Stimulated activated CD8-positive, alpha-beta memory T cell treated with anti-CD3 and anti-CD28 coated beads, Interleukin-15, amount 100 ng/mL, for 1 hour (primary cell): ENCODE measurements at places on chromosomes 6 and 20.

DNA sequence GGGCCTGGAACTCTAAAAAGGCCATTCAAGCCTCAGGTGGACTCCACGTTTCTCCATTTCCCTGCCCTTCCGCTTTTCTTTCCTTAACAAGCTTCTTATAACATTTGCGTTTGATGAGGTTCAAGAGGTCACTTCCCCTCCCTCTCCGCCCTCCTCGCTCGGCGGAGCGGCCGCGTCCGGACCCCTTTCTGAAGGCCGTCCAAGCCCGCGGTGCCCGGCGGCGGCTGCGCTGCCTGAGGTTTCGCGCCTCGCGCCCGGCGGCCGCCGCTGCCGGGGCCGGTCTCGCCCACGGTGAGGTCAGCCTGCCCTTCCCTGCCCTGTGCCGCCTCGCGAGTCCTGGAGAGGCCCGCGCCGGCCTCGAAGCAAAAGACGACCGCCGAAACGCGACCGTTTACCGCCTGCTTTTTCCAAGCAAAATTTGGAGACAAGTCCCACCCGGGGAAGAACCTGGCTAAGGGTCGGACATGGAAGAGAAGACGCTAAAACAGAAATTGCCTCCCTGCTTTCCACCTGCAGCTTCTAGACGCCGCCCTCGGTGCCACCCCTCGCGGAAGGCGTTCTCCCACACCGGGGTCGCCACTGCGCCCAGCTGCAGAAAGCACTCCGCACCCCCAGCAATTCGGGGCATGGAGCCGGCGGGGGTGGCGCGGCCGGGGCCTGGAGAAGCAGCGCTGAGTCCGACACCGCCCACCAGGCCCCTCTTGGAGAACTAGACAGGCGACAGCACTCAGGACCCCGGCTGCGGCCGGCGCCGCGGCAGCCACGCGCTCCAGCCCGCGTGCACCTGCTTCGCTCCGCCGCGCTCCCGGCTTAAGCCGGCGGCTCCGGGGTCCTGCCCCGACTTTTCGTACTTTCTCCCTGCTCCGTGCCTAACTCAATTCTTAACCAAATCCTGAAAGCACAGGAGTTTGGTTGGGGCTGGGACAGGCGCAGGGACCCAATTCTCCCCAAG, 11.0 kb upstream of the FOXF2 start:
- DNase-seq, result no peak

GRCh38 chr6:137866200-137866913, 702 bp upstream of the TNFAIP3 start:
- DNase-seq, result no peak

GRCh38 chr20:15867899-15868298, 705.3 kb downstream of the KIF16B start:
- no peak for DNase-seq

DNA sequence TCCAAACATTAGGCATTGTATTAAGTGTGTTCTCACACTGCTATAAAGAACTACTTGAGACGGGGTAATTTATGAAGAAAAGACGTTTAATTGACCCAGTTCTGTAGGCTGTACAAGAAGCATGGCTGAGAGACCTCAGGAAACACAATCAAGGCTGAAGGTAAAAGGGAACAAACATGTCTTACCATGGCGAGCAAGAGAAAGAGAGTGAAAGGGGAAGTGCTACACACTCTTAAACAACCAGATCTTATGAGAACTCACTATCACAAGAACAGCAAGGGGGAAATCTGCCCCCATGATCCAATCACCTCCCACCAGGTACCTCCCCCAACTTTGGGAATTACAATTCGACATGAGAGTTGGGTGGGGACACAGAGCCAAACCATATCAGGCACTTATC, 86.6 kb upstream of the TOP1 start:
- no peak for DNase-seq
